ENCODE measurements at places on chromosomes 12 and 14.
A peak's percentile ranks its signal among the peaks of the same experiment; 100 is the strongest.

DNA sequence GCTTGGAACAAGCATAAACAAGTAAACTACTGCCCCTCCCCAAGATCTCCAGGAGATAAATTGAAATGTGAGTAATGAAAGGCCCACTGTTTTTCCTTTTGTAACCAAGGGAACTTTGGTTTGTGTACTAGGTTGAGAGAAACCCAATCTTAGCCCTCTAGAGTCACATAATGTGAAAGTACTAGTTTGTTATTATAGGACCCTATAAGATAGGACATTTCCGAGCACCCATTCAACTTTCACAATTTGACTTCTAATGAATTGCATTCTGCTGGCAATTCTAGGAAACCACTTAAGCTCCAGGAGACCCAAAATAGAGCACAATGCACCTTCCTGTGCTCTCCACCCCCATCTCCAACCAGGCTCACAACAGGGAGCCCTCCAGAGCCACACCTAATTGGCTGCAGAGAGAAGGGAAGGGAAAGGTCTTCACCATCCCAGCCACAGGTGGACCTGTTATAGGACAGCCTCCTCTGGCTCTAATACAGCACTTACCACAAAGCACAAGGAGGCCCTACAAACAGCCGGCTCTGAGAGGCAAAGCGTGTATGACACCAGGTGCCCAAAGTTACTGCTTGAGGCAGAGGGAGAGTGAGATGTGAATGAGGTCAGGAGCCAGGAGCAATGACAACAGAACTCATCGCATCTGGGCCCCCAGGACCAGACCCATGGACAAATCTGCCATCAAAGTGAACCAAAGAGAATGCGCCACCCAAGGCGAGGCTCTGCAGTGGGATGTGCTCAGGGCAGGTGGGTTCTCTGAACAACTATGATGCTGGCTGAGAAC is 163.3 kb upstream of the NTF3 start:
- DNase-seq: peak; percentile 74

DNA sequence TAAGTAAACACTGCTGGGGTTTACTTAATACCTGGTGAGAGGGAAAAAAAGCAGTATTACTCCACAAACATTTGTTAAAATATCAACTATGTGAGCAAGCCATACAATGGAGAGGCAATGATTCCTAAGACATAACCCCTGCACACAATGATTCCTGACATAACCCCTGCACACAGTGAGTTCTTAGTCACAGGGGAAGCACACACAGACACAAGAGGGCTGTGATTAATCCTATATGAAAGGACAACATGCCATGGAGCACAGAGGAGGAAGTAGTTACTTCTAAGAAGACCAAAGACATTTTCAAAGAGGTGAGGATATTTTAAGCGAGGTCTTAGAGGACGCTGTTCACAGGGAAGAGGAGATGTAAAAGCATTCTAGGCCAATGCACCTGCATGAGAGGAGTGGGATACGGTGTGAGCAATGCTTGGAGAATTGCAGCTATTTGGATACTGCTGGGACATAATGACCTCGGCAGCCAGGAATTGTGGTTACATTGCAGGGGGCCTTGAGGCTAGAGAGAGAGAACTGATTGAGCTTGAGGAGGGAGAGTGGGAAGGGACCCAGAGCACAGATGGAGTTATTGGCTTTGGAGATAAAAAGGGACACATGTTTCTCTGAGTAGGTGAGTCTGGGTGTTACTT is 211.9 kb downstream of the APAF1 start:
- DNase-seq: no peak

DNA sequence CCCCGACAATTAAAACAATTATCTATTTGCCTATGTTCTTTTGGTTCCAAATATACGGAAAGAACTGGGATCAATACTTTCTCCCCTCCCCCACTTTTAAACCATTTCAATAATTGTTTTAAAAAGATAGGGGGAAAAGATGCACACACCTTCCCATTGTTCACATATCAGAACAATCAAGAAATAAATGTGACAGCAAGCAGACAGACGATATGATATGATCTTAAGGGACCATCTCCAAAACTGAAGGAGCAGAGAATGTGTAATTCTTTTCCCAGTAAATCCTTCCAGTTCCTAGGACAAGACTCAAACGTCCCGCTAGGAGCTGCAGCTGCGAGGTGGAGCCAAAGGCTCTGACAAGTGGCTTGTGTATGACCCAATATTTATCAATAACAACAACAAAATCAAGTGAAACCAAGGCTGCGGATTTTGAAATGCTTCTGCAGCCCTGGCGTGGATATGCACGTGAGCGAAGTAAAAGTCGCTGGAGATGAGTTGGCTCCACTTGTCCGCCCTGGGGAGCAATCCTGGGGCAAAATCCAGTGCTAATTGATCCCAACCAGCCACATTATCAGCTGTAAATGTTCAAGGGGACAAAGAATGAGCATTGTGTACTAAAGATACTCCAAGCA is 8.2 kb upstream of the FOXG1 start:
- no peak for DNase-seq

- DNase-seq: no peak
Observed at GRCh38 chr14:70887207-70887681, 20.0 kb upstream of the PCNX1 start.

GRCh38 chr12:69502345-69503081 is 32.3 kb downstream of the FRS2 start:
- no peak for DNase-seq

GRCh38 chr14:91400696-91401095 is 16.9 kb downstream of the CCDC88C start:
- DNase-seq: no peak

DNA sequence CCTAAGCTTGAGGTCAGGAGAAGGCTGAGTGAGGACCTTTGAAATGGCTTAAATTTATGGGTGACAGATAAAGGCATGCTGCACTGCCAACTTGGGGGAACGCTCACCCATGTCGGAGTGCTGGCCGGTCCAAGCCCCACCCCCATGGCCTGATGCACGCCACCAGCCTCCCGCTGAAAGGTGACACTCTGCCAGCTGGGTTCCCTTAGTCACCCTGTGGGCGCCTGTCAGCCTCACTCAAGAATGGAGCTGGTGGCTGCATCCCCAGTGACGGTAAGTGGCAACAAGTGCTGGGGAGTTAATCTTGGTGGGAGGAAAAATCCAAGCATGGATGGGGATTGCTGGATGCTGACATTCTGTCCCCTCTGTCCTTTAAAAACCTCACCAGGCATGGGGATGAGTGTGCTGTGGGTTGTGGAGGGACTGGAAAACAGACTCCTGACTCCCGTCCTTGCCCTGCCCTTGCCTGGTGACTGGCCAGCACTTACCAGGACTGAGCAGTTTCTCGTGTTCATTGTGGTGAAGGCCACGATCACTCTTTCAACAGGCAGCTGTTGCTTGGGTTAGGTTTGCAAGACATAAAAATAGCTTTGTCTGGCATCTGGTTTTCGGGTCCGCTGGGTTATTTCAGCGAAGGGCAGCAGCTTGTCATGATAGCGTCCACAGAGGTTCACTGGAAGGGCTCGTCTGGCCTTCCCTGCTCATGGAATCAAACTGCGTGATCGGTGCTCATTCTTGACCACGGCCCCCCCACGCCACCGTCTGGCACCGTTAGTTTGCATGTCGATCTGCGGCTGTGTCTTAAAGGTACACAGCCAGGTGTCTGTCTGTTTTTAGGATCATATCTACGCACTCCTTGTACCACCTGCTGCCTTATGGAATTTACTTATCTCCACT is 15.0 kb downstream of the ACACB start:
- DNase-seq: peak; percentile 54

DNA sequence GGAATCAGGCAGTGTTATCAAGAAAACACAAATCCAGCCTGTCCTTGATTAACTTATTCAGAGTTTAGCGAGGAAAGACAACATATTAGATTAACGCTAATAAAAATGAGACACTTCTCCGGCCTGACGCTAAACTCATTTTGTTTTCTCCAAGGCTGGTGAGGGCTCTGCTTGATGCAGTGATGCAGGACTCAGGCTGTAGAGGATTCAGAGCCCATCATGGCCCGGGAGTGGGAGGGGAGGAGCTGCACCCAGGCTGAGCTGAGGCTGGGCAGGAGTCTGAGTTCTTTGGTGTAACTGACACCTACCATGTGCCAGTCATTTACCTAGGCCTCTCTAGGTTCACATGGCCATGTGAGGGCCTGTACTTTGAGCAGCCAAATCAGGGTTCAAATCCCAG is 70.0 kb downstream of the WSCD2 start:
- DNase-seq: no peak

DNA sequence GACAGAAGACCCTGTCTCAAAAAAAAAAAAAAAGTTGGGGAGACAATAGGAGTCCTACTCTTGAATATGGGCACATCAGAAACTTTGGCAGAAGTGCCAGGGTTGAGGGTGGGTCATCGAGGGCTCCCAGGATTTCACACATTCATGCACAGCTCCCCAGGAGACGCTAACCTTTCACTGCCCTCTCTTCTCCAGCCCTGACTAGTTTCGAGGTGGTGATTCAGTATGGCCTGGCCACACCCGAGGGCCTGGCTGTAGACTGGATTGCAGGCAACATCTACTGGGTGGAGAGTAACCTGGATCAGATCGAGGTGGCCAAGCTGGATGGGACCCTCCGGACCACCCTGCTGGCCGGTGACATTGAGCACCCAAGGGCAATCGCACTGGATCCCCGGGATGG is 29.4 kb upstream of the LRP1-AS start:
- DNase-seq: no peak

DNA sequence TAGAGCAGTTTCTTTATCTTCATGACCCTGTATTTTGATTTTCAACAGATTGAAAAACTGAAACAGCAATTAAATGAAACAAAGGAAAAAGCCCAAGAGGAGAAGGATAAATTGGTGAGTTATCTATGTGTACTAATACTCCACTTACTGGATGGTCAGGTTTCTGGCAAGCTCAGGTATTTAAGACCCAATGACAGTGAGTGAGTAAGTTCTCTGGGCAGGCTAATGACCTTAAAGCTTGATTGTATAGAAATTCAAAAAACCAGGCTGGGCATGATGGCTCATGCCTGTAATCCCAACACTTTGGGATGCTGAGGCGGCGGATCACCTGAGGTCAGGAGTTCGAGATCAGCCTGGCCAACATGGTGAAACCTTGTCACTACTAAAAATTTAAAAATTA is 10.0 kb downstream of the BBOF1 start:
- no peak for DNase-seq

GRCh38 chr12:74441872-74442271 is 95.8 kb upstream of the ATXN7L3B start:
- DNase-seq: no peak

- no peak for DNase-seq
Observed at GRCh38 chr12:46660719-46661109, 165.1 kb downstream of the SLC38A4 start.

DNA sequence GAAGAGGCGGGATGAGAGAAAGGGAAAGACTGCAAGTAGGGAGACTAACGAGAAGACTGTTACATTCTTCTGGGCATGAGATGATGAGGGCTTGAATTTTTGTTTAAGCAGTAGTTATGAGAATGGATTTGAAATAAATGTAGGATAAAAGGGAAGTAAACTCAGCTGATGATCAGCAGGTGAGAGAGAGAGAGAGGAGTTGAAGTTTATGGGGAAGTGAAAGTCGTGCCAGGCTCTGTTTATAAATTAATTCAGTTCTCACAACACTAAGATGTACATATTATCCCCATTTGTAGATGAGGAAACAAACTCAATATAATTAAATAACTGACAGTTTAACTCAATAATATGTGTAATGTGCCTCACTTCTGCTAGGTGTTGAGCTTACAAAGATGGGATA is 170.0 kb upstream of the RMST start:
- no peak for DNase-seq

- no peak for DNase-seq
Observed at GRCh38 chr14:102606296-102606695, 13.8 kb downstream of the RCOR1 start.

- no peak for DNase-seq
Observed at GRCh38 chr12:20453756-20454310, 85.5 kb downstream of the PDE3A start.

- peak; percentile 20 for DNase-seq
Observed at GRCh38 chr14:99389174-99389826, 91.4 kb downstream of the SETD3 start.

- no peak for DNase-seq
Observed at GRCh38 chr14:32432813-32433538, 103.9 kb downstream of the AKAP6 start.

GRCh38 chr12:116759783-116760621 is 21.9 kb downstream of the RNFT2 start:
- DNase-seq: no peak

- DNase-seq: no peak
Observed at GRCh38 chr12:46391630-46392029, 19.1 kb upstream of the SLC38A2 start.

DNA sequence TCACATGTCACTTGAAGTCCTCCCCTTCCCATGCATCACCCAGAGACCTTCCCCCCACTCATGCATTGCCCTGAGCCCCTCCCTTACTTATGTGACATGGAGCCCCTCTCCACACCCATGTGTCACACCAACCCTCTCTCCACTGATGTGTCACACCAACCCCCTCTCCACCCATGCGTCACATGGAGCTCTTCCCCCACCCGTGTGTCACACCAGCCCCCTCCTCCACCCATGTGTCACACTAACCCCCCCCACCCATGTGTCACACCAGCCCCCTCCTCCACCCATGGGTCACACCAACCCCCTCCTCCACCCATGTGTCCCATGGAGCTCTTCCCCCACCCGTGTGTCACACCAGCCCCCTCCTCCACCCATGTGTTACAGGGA is 30.4 kb downstream of the RTL1 start:
- DNase-seq: no peak

DNA sequence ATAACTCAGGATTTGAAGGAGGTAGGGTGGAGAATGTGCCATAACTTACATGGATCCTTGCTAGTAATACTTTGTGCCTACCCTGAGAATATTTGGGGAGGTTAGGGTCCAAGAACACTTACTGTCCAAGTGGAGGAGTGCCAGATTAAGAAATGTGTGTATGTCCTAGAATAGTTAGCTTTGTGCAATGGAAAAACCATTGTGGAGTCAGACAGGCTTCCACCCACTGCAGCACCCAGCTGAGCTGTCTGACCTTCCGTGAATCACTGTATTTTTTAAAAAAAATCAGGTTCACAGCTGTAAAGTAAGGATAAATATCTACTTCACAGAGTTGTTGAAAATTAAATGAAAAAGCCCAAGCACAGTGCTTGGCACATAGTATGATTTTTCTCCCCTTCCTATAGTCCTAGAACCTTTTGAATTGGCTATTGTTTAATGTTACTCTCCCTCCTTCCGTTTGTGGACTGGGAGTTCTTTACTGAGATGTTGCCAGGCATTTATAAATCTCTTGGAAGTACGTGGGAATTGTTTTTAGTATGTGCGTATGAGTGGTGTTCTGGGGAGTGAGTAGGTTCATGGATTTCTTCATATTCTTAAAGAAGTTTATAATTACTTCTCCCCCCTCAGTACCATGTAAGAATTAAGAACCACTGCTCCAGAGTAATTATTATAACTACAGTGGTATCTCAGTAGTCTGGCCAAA is 9.2 kb downstream of the RAB21 start:
- DNase-seq: no peak

GRCh38 chr14:23547924-23548323 is 3.6 kb downstream of the ZFHX2 start:
- DNase-seq: no peak

DNA sequence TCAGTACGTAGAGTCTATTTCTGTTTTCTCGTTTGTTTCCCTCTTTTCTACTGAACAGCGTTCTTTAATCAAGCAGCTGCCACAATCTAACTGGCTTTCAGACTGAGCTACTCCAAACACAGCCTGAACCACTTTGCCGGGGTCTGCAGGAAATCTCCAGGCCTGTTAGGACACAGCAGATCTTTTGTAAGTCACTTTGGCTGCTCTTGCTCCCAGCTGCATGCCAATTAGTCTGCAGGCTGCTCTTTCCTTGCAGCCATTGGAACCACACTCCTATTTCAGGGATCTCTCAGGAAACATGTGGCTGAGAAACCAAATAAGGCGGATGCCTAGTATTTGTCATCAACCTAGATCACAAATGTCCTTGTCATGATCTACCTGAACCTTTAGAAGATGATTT is 73.6 kb downstream of the TMTC1 start:
- peak; percentile 7 for DNase-seq
